ENCODE measurements at places on chromosomes 5 and 9.

GRCh38 chr5:93092349-93093105, 488.5 kb downstream of the NR2F1-AS1 start:
- DNase-seq = peak; percentile 4

DNA sequence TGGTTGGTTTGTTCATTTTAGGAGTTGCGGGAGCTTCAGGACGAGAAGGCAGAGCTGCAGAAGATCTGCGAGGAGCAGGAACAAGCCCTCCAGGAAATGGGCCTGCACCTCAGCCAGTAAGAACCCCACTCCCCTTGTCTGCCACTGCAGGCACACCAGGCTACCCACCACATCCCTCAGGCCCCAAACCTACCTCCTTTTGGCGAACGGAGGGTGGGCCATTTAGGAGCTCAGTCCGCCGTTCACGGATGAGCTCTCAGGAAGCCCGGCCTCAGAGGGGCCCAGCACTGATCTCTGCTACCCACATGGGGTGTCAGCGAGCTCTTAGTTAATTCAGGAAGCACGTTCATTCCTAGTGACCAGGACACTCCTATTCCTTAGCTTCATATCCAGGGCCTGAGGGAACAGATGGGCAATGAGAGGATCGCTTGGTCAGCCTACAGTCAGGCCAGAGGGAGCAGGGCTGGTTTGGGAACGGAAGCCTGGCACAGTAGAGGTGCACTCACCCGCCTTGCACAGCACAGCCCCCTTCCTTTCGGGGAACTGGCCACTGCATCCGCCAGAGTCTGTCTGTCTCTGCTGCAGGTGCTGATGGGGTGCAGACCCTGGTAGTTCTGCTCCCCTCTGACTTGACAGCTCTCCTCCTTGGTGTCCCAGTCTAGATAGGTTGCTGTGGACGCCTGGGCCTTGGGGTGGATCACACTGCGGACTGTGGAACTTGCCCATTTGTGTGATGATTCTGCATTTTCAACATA, 21.4 kb downstream of the HNRNPH1 start:
- DNase-seq = no peak

GRCh38 chr5:150278046-150278730, 11.4 kb downstream of the CAMK2A start:
- DNase-seq = no peak

DNA sequence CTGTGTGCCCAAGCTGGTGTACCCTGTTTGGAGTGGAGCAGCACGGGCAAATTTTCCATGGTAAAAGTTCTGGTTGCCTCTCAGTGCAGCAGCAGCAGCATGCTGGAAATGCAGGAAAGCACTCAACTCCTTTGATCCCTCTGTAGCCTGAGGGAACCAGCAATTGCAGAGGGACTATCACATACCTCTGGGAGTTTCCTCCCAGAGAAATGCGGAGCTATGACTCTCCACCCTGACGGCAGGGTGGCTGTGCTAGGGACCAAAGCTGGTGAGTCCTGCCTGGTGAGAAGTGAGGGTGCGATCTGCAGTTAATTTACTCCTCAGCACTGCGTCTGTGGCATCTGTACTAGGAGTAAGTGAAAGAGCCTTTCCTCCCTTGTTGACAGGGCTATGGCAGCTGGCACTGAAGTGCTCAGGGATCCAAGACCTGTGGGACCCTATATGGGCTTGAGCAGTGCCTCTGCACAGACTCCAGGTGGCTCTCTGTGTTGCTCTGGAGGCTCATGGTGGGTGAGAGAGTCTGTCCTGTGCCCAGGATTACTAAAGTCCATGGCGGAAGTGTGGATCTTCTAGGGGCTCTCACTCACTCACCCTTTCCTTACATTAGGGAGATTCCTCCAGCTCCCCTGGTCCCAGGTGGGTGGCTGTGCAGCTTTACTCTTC, 601.2 kb upstream of the TYRP1 start:
- no peak for DNase-seq

- no peak for DNase-seq
Measured at GRCh38 chr9:133429641-133430161, 7.5 kb downstream of the ADAMTS13 start.

- DNase-seq = no peak
Measured at GRCh38 chr9:94166976-94167346, 82.7 kb downstream of the PTPDC1 start.
